ENCODE measurements at places on chromosomes 13 and 19.

- DNase-seq = no peak
Measured at GRCh38 chr19:1967087-1967608, 26.2 kb downstream of the CSNK1G2 start.

DNA sequence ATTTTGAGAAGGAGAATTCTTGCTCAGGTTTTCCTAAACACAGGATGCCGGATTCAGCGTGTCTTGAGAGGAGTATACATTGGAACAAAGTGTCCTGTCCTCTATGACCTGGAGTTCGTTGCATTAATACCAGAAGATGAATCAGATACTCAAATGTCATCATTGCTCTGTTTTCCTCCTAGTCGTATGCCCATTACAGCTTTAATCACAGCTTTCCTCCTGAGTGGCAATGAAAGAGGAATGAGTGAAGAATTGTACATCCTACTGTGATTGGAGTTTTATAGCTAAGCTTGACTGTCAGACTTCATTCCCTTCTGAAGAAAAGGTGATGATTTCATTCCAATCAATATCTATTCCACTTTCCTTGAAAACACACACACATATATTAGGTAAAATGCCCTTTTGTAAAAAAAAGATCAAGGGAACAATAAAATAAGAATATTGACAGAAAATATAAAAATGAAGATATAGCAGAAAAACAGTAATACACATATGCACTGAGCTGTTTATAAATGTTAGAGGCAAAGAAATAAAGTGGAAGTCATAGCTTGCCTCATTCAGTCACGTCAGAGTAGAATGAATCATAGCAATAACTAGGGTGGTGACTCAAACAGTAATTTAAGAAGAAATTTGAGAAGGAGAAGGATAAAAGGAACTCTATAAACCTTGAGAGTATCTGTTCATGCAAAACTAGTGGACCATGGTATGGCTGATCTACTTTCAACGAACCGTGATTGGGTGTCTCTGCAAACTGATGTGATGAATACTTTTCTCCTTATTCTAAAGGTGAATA is 501.5 kb downstream of the SUCLA2 start:
- DNase-seq = peak; percentile 68

- DNase-seq = no peak
Measured at GRCh38 chr13:101026736-101027398, 352.3 kb upstream of the TMTC4 start.

- DNase-seq = no peak
Measured at GRCh38 chr13:40784540-40784939, 4.9 kb upstream of the SLC25A15 start.

DNA sequence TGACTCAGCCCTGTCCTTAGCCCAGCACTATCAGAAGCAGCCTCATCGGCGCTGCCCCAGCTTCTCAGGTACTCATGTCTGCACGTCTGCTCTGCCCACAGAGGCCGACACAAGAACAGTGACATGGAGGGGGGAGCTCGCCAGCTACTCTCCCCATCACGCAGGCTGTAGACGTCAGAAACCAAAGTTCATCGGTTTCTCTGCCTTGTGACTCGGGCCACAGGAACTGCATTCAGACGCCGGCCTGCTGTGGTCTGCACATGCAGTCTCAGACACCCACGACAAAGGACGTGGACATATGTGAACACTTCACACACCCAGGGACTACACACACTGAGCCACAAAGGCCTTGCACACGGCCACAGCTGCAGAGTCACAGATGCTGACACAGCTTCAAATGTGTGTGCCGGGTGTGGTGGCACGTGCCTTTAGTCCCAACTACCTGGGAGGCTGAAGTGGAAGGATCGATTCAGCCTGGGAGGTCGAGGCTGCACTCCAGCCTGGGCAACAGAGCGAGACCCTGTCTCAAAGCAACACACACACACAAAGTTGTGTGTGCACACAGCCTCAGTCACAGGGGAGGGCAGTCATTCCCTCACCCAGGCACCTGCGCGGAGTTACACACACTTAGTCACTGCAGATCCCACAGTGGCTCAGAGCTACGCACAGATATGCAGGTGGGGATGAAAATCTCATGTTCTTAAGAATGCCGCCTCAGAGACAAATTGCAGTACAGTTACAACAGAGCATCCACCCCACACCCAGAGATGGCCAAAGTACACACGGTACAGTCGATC is 4.9 kb upstream of the ZFP36 start:
- no peak for DNase-seq
